ENCODE measurements at places on chromosomes 5 and 9.
A peak's percentile ranks its signal among the peaks of the same experiment; 100 is the strongest.

- no peak for DNase-seq
Observed at GRCh38 chr9:98873951-98874371, 66.5 kb downstream of the GALNT12 start.

DNA sequence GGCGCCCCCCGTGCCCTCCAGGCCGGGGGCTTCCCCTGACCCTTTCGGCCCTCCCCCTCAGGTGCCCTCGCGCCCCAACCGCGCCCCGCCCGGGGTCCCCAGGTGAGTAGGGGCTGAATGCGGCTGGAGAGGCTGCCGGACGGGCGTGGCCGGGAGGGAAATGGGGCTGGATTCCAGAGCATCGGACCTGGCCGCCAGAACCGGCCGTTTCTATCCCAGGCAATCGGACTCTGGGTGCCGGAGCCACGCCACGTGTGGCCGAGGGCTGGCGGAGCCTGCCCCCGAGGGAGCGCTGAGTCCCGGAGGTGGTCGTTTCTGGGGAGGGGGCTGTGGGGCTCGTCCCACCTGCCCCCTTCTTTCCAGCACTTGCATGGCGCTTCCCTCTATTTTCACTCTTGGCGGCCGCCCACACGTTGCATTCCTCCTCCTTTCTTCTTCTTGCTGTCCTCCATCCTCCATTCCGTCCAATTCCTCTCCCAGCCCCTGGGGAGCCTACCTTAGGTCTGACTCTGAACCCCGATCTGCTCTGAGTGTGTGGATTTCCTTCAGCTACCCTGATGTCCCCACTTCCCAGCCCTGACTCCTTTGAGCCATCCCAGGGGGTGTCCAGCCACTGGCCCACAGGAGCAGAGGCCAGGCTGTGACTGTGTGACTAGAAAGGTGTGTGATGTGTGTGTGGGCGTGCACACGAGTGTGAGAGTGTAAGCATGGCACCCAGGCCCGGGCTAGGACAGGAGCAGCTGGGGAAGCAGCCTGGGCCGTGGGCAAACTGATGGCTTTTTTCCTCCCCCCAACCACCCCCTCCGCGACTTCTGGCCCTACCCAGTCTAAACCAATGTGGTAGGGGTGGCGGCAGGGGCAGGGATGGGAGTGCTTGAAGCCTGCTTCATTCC lies 24.7 kb downstream of the GOLGA2 start:
- no peak for DNase-seq

- DNase-seq = no peak
Observed at GRCh38 chr5:39835371-39835770, 410.6 kb upstream of the DAB2 start.

GRCh38 chr9:85062385-85063022 lies 393.0 kb downstream of the NTRK2 start:
- no peak for DNase-seq

DNA sequence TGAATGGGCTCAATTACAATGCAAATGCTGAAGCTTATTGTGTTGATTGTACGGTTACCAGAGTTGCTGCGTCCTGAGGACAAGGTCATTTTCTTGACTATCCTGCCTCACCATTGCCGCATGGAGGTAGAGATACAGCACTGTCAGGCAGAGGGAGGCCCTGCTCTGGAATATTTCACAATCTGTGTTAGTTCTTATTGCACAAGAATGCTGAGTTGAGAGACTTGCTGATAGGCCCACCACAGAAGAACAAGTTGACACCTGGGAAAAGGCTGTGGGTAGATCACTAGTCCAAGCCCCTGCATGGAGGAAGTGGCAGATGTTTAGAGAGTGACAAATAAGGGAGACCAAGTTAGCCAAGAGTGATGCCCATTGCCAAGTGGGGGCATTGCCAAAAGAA lies 344.5 kb upstream of the ITGA1 start:
- DNase-seq = no peak

DNA sequence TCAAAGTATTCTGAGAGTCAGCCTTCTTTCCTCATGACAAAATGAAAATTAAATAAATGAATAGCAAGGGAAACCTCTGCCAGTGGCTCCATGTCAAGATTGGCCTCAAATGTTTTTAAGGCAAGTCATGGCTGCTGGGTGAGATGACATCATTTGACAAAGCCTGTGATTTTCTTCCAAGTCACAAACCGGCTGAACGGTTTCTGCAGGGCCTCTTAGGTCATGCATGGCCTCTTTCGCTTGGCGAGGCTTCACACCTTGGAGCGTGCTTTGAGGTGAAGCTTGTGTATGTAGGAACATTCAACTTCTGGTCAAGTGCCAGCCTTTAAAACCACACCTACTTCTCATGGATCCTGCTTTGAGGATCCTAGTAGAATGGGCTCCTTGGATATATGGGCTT lies 161.0 kb upstream of the ZNF618 start:
- DNase-seq = no peak

GRCh38 chr5:75387806-75388205 lies 50.8 kb downstream of the HMGCR start:
- no peak for DNase-seq

- DNase-seq = peak; percentile 17
Observed at GRCh38 chr5:128084228-128085167, 932 bp downstream of the SLC12A2 start.

DNA sequence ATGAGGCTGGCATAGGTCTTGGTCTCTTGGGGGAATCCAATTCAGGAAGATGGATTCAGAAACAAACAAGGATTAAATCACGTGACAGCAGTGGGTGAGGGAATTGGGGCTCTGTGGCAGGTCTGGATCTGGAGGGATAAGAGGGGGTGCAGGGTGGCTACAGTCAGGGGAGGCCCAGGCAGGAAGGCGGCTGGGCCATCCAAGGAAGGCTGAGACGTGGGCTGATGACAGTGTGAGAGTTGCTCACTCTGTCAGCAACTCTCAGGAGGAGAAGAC lies 65.8 kb upstream of the COL5A1 start:
- no peak for DNase-seq

GRCh38 chr5:139761057-139761450 lies 34.6 kb upstream of the PSD2 start:
- DNase-seq = no peak

DNA sequence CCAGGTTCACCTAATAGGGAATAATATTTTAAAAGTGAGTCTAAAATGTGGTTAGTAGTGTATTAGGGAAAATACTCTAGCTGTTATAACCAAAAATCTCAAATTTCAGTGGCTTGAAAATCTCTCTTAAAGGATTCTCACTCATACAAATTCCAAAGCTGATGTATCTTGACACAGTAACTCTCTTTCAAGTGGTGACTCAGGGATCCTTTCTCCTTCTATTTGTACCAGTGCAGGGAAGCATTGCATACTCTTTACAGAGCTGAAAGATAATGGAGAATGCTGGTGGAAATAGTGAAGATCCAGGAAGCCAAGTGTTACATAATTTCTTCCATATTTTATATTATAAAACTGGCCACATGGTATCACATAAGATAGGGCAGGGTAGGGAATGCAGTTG lies 560.2 kb upstream of the CDH9 start:
- DNase-seq = no peak

DNA sequence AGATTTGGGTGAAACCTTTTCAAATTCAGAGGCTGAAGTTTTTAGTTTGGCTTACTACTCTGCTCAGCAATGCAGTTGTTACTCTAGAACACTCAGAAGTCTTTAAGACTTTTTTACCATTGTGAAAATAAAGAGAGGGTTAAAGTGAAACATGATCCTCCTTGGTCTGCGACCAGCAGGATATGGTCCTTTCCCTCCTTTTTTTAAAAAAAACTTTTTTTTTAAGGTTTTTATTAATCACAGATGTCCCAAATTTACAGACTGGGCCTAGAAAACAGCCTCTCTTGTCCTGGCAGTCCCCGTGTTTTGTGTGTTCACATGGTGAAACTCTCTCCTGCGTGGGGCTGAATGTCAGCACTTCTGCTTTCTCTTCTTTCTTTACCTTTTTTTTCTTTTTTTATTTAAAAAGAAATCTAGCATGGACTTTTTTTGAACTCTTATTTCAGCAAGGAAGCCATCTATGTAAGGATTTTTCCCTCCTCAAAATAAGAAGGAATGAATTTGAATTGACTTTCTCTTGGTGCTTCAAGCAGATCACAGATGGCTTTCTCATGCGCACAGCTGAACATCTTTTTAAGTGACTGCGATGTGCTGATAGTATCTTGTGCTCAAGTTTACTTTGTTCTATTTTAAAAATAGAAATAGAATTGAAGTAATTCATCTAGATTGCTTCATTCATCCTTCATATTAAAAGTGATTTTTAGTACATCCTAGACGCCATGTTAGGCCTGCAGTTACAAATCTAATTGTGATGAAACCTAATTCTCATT lies 128.7 kb upstream of the OTULINL start:
- DNase-seq = no peak

- no peak for DNase-seq
Observed at GRCh38 chr5:91245871-91246270, 137.2 kb downstream of the ARRDC3 start.

- no peak for DNase-seq
Observed at GRCh38 chr9:90807006-90807405, 5.4 kb downstream of the SYK start.

DNA sequence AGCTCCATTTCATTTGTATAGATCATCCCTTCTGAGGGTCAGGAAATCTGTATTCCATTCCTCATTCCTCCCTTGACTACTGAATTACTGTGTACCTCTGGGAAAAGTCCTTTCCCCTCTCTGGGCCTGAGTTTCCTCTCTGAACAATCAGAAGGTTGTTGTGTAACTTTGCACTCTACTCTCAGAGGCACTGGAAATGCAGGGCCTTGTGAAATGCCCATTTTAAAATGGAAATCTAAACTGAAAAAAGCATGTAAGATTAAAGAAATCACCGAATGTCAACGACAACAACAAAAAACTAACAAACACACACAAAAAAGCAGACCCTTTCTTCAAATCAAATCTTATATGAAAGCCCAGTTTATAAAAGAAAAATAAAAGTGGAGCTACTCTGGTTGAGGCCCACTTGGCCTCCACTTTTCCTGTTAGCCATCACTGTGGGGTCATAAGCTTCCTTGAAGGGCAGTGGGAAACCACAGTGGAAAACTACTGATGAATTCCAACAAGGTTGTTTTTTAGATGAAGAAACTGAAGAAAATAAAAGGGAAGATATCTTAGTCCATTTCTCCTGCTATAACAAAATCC lies 21.6 kb upstream of the GRPEL2 start:
- no peak for DNase-seq

DNA sequence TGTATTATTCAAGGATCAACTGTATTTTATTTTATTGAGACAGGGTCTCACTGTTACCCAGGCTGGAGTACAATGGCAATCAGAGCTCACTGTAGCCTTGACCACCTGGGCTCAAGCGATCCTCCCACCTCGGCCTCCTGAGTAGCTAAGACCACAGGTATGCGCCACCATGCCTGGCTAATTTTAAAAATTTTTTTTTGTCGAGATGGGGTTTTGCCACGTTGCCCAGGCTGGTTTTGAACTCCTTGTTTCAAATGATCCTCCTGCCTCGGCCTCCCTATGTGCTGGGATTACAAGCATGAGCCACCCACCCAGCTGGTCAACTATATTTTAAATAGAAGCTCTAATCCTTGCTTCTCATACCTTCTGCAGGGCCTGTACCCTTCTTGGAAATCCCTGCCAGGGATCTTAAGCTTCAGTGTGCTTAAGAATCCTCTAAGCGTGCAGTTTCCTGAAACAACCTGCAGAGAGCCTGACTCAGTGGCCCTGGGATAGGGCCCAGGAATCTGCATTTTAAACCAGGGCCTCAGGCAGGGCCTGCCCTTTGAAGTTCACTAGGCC lies 2.9 kb downstream of the AKNA start:
- no peak for DNase-seq

- peak; percentile 64 for DNase-seq
Observed at GRCh38 chr5:63963080-63963735, 963 bp upstream of the HTR1A start.

- DNase-seq = no peak
Observed at GRCh38 chr5:12169536-12169935, 265.3 kb upstream of the CTNND2 start.

- no peak for DNase-seq
Observed at GRCh38 chr5:120512791-120513650, 48.9 kb downstream of the PRR16 start.

Data from NCI-H1694 treated with DMSO at 0.1 percent for 48 hours (cell line).